ENCODE measurements at places on chromosomes 2 and 18.

DNA sequence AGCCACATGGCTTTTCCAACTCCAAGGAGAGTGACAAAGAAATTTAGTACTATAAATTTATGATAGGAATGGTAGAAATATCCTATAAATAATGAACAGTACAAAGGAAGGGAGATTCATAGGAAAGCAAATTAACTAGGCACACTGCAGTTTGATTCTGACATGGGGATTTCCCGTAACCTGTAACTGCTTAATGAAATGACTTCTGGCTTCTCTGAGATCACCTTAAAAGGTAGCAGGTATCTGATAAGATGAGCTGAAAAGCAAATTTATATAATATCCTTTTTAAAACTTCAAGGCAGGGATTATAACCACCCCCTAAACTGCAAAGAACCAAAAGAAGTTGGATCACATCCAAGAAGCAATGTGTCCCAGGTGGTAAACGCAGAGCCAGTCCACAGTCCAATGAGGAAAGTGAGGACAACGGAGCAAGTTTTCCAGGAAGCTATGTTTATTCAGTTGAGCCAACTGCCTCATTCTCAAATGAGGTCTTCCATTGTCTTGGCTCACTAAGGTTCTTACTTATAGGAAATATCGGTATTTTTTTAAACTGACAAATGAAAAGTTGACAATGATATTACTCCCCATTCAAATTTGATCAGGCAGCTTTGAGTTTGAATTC lies 43.0 kb downstream of the WIPF1 start:
- no peak for DNase-seq

GRCh38 chr2:216299588-216299987 lies 72.7 kb downstream of the MARCHF4 start:
- DNase-seq = no peak

- no peak for DNase-seq
Measured at GRCh38 chr2:202693503-202693902, 58.7 kb downstream of the FAM117B start.

GRCh38 chr2:173101687-173102086 lies 26.0 kb downstream of the MAP3K20 start:
- peak; percentile 22 for DNase-seq

DNA sequence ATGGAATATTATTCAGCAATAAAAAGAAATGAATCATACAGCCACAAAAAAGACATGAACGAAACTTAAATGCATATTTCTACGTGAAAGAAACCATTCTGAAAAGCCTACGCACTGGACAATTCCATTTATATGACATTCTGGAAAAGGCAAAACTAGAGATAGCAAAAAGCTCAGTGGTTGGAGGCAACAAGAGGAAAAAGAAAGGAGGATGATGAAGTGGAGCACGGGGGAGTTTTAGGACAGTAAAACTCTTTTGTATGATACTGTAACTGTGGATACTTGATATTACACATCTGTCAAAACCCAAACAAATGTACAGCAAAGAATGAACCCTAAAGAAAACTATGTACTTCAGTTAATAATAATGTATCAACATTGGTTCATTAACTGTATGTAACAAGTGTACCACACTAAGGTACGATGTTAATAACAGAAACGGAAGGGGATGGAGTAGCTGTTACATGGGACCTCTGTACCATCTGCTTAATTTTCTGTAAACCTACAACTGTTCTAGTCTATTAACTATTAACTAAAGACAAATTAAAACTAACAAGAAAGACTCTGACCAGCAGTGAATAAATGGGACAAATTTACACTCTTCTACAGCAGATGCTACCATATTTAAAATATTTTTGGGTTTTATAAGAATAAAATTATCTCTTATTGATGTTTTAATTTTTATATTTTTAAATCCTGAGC lies 31.5 kb downstream of the ROCK2 start:
- no peak for DNase-seq

DNA sequence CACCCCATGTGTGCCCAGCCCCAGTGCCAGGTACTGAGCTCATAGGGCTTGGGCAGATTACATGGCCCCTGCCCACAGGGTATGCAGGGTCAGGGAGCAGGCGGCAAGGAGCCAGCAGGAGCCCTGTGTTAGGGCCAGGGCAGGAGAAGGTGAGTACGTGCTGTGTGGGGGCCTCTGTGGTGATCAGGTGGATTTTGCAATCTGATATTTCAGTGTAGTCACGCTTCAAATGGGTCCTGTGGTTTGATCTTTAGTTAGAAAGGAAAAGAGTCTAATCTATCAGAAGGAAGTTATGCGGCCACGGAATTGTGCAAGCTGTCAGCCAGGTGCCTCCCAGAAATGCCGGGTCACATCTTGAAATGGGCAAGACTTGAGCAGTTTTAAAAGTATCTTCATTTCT lies 13.9 kb downstream of the UBE2F start:
- DNase-seq = peak; percentile 69

- no peak for DNase-seq
Measured at GRCh38 chr18:55289775-55290174, 298.2 kb downstream of the TCF4 start.

GRCh38 chr2:25494616-25495015 lies 152.9 kb upstream of the DNMT3A start:
- DNase-seq = no peak

GRCh38 chr18:47912794-47913585 lies 17.5 kb downstream of the SMAD2 start:
- DNase-seq = no peak

- DNase-seq = no peak
Measured at GRCh38 chr2:107132070-107132469, 246.1 kb upstream of the ST6GAL2 start.

DNA sequence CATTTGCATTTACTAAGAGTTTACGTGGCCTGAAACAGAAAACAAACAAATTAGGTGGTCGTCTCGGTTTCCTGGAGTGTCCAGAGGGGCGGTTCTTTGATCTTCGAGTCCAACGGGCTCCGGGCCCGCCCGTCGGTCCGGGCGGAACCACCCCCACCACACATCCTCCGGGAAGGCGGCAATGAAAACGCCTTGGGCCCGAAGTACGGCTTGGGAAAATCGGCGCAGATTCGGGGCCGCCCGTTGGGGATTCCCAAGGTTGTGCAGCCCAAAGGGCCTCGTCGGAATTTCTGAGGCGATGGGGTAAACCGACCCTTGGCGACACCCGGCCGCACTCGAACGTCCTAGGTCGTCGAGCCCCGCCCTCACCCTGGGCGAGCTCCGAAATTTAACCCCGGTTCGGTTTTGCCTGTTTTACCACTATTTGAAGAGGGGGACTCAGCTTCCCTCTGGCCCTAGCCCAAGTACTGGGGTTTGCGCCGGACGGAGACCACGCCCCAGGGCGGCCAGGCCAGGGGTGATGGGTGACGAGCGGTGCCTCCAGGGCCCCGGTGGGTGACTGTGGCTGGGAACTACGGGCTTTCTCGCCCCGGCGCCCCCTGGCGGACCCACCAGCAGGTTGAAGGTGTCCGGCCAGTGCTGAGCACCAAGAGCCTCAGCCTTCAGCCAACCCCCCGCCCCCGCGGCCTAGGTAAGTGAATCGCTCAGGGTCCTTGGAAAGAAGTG lies 1.9 kb upstream of the CFAP53 start:
- DNase-seq = peak; percentile 78

DNA sequence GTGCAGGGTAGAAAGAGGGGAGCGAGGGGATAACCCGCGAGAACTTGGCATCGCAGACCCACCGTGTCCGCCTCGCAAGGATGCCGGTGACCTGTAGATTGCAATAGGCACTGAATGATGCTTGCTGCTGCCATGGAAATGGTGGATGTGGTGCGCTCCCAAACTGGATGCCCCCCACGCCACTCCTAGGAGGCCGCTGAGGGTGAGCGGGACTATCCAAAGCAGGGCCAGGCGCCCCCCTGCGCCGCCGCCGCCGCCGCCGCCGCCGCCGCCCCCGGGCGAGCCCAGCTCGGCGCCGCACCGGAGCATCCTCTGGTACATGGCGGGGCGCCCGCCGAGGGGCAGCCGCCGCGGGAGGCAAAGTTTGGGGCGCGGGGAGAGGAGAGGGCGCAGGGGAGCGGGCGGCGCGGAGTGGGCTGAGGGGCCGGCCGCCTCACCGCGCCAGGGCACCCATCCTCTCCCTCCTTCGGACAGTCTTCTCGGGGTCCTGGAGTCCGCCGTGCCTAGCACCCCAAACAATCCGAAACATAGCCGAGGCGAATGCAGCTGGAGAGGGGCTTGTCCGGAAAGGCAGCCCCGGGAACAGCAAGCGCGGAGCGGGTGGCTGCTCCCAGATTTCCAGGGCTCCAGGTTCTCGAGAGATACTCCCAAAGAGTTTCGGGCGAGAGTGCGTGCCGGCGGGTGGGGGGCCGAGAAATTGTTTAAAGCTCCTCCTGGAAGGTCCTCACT lies 685.1 kb downstream of the NRXN1 start:
- no peak for DNase-seq

GRCh38 chr2:181103659-181104058 lies 123.3 kb downstream of the UBE2E3 start:
- no peak for DNase-seq

DNA sequence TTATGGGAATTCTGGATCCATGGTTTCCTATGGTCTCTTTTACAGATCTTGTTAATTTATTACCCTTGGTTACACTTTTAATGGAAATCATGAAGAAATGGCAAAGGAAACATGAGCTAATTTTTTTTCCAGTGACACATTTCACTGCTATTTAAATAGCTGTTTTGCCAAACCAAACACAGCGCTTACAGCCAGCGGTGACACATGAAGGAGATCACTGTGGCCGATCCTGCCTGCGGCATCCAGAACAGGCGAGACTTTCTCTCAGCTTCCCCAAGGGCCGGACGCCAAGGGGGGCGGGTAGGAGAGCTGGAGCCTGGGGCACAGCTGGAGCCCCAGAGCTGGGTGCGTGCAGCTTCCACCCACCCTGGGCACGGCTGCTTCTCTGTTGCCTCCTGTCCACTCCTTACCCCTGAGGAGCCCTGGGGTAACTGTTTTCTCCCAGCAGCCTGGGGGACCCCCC lies 81.4 kb upstream of the PKDCC start:
- DNase-seq = no peak

DNA sequence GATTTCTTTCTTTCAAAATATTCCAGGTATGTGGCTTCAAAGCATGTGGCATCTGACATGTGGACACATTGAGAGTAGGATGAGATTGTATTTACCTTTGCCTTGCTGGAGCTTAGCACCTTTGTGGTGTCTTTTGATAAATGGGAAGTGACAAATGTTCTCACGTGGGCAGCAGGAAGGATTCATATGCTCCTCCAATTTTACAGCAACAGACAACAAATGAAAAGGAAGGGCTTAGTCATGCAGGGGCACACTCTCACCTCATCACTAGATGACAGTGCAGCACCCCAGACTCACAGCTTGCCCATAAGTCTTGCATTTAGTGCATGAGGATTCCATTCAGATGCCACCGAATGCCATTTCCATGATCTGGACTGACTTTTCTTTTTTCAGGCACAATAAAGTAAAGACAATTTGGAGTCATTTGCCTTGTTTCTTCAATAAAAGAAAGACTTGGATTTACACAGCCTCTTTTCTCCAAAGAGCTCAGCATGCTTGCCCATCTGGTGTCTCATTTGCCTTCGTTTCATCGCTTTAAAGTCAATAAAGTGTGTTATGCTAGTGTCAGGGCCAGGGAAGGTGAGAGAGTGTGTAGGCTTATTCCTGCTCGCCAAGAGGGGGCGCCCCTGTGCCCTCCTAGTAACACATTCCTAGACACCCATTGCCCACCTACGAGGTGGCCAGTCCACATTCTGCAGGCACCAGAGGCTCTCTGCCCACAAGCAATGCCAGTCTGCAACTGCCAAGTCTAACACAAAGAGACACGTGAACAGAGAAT lies 39.6 kb upstream of the DAPL1 start:
- no peak for DNase-seq

GRCh38 chr2:102005989-102006885 lies 14.5 kb downstream of the IL1R2 start:
- no peak for DNase-seq

DNA sequence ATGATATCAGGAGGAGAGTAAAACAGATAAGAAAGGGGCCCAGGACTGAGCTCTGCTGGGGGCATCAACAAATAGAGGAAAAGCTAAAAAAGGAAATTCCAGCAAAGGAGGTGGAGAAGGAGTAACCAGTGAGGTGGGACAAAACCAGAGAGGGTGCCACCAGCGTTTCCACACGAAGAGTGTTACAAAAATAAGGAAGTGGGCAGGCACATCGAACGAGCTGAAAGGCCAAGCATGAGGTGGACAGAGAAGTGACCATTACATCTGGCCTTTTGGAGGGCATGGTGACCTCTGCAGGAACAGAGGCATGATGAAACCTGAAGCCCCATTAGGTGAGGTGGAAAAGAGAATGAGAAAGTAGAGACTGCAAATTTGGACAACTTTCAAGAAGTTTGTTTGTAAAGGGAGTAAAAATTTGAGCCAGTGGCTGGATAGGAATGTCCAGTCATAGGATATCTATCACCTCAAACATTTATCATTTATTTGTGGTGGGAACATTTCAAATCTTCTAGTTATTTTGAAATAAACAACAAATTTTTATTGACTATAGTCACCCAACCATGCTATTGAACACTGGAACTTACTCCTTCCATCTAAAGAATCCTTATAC lies 18.4 kb upstream of the VIT start:
- no peak for DNase-seq

DNA sequence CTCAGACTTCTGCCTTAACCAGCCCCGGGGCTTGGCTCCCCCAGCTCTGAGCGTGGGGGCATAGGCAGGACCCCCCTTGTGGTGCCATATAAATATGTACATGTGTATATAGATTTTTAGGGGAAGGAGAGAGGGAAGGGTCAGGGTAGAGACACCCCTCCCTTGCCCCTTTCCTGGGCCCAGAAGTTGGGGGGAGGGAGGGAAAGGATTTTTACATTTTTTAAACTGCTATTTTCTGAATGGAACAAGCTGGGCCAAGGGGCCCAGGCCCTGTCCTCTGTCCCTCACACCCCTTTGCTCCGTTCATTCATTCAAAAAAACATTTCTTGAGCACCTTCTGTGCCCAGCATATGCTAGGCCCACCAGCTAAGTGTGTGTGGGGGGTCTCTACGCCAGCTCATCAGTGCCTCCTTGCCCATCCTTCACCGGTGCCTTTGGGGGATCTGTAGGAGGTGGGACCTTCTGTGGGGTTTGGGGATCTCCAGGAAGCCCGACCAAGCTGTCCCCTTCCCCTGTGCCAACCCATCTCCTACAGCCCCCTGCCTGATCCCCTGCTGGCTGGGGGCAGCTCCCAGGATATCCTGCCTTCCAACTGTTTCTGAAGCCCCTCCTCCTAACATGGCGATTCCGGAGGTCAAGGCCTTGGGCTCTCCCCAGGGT lies 5.5 kb downstream of the CTDSP1 start:
- DNase-seq = no peak

GRCh38 chr2:86782748-86783147 lies 8.0 kb downstream of the CD8A start:
- DNase-seq = no peak

- no peak for DNase-seq
Measured at GRCh38 chr18:71831039-71831438, 713.1 kb downstream of the CBLN2 start.

- DNase-seq = no peak
Measured at GRCh38 chr2:210662560-210662959, 106.2 kb downstream of the CPS1 start.

DNA sequence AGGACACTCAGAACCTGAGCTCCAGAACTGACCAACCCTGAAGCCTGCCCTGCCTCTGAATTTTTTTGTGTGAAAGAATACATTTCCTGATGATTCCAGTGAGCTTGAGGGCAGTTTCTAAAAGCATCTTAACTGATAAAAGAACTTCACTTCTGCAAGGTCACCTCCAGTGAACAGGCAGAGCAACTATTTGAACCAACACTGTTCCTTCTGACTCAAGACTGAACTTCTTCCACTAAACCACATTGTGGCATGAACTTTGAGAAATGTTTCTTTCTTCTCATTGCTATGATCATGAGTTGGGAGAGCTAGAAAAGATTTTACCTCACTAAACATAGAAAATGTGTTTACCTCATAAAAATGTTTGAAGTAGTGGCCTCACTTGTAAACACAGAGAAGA lies 83.8 kb upstream of the SERTAD2 start:
- peak; percentile 45 for DNase-seq

Measured in T-helper 2 cell treated with Interferon-gamma antibody and Interleukin-4, amounts not matched to agents 5 μg/mL and 100 μg/mL, for 36 hours (primary cell).